ENCODE measurements at places on chromosomes 7 and 10.

DNA sequence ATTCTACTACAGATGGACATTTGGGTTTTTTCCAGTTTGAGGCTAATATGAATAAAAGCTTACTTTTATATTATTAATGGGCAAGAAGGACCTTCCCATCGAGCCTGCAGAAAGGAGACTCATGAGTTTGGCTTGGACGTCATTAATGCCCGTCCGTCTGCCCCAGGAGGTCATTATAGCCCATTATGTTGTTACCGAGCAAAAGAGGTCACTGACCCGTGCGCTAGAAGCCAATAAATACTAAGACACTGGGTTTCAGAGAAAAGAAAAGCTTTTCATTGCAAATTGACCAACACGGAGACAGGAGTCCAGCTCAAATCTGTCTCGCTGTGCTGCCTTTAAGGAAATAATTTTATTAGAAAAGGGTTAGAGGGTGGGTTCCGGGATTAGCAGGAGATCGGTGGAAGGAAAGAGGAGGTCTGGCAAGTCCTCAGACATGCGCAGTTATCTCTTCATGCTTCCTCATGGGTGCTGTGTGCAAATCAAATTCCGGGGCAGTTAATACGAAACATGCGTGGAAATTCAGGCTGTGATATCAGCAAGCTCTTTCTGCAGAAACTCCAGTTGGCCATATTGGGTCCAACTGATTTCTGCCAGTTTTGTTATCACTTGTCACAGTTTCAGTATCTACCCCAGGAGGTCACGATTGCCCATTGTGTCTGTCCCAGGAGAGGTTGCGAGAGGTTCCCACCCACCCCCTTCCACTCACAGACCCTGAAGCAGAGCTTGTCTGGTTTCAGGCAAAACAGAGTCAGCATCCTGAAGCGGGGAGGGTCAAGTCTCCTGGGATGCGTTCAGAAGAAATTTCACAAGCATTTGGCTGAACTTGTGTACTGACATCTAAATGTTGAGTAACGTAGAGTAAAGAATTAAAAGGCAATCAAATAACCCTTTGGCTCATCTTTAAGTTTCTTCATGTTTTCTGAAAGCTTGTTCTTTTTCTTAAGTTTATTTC, 1.1 kb upstream of the GALNTL5 start:
- no peak for DNase-seq

GRCh38 chr10:118892255-118892654, 137.3 kb upstream of the NANOS1 start:
- no peak for DNase-seq

- no peak for DNase-seq
Measured at GRCh38 chr7:31126976-31127375, 74.9 kb downstream of the ADCYAP1R1 start.

GRCh38 chr10:73859784-73860491, 14.4 kb downstream of the CAMK2G start:
- no peak for DNase-seq

DNA sequence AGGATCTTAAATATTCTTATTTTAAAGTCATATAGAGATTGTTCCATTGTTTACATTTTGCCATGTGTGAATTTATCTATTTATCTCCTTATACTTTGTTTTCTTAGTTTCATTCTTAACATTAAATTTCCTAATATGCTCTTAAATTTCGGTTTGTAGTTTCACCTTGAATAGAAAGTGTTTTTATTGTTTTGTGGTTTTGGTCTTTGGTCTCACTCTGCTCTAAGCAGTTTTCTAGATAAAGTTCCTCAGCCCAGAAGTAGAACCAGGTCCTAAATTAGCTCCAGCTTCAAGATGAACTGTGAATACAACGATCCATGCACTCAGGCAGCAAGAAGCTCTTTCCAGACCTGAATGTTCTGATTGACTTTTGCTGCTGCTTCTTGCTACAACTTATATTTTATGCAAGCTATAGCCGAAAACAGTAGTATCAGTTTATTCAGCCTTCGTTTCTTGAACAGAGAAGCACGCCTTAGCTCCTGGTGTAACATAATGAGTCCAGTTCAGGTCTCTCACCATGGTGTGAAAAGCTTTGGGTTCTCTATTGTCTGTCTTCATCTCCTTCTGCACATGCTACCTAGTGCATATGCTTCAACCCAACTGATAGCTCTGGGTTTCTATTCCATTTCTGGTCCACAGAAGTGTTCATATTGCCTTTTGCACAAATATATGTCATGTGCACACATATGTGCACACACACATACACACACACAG, 95.3 kb downstream of the SEM1 start:
- DNase-seq = no peak

DNA sequence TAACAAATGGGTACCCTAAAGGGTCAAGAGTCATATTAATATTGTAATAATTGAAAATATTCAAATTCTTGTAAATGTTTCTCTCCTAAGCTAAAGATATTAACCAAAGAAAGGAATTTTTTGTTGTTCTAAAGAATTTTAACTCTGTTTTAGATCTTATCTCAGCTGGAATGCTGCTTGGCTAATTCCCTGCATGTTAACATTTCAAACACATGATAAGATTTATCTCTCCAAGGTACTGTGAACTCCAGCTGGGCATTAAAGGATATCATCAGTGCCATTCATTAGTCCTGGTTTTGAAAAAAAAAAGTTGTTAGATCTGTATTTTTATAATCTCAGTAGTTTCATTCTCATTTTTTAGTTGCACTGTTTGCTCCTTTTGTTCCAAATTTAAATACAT, 76.9 kb downstream of the MAPK8 start:
- no peak for DNase-seq

DNA sequence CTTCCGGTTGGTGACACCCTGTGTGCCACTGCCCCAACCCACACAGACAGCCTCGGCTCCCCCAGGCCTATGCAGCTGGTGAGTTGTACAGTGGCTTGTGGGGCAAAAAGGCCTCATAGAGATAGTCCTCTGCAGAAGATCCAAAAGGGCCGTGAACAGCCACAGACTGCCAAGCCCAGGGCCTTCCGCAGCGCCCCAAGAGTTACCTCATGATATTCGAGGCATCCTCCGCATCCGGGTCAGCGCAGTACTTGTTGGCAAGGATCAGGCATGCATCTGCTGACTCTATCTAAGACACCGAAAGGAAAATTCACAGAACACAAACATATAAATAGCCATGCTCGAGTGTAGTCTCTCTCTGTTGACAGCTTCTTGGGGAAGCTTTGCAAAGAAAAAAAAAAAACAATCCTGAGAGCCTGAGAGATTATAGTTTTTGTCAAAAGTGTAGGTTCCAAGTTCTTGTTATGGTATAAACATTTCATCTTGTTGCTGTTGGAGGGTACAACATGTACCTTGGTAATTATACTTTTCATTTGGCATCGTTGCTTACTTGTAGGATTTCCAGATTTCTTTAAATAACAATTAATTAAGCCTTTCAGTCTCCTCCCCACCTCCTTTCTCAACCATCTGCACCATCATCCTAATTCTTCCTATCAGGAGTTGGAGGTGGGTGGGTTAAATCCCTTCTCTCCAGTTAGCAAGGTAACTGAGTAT, 553.0 kb downstream of the KCNMA1 start:
- DNase-seq = no peak

GRCh38 chr7:134618756-134619530, 27.7 kb upstream of the BPGM start:
- no peak for DNase-seq
